ENCODE measurements at places on chromosomes 7 and 10.

- no peak for DNase-seq
These were observed 666.2 kb downstream of the TYW1 start for GRCh38 chr7:67662804-67663203.

DNA sequence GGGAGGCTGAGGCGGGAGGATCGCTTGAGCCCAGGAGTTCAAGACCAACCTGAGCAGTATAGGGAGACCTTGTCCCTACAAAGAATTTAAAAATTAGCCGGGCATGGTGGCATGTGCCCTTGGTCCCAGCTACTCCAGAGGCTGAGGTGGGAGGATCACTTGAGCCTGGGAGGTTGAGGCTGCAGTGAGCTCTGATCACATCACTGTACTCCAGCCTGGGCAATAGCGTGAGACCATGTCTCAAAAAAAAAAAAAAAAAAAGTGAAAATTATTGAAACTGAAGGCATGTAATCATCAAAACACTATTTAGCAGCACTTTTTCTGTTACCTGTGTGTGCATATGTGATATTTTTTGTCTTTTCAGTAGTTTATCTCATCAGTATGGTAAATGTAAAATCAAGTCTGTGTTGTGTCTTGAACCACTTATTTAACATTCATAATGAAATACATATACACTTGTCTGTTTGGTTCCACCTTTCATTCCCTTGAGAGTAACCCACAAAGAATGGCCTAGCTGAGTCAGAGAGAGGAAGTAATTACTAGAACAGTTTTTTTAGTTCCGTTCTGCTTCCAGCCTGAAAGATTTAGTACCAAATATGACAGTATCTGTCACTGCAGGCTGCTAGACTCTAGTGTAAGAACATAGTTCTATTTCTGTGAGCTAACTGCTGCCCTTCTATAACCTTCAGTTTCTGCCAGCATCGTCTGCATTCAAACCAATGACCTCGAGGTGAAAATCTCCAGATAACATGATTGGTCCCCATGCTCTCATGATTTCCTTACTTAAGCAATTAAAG lies 68.6 kb downstream of the MMRN2 start:
- DNase-seq: no peak

- peak; percentile 89 for DNase-seq
These were observed 84.3 kb downstream of the CD36 start for GRCh38 chr7:80722616-80723195.

DNA sequence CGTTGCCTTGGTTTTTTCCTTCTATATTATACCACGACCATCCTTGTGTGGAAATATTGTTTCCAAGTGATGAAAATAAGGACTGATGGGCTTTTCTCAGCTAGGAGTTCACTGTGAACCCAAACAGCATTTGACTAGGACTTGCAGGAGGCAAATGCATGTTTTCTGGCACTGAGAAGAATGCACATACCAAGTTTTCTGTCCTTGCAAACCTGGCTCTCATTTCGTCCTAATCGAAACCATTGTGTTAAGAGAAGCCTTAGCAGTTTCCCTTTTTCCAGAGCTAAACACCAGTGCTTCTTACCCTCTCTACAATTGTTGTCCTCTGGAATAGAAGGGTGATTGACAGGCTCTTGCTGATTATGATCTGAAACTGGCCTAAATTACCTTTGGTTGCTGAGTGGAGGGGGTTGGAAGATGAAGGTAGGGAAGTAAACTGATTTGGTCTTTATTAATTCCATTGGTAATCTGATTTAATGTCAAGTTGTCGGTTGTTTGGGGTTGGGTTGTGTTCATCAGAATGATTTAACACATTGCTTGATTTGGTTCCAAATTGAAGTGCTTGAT lies 33.1 kb upstream of the ELMO1 start:
- no peak for DNase-seq

- no peak for DNase-seq
These were observed 101.5 kb upstream of the TMEM72 start for GRCh38 chr10:44809647-44810046.
